Stimulated activated CD4-positive, alpha-beta T cell treated with anti-CD3 and anti-CD28 coated beads, Interleukin-1b, Interleukin-23, amount 100 ng/mL, for 1 hour (primary cell): ENCODE measurements at places on chromosomes 3 and 15.
A peak's percentile ranks its signal among the peaks of the same experiment; 100 is the strongest.

DNA sequence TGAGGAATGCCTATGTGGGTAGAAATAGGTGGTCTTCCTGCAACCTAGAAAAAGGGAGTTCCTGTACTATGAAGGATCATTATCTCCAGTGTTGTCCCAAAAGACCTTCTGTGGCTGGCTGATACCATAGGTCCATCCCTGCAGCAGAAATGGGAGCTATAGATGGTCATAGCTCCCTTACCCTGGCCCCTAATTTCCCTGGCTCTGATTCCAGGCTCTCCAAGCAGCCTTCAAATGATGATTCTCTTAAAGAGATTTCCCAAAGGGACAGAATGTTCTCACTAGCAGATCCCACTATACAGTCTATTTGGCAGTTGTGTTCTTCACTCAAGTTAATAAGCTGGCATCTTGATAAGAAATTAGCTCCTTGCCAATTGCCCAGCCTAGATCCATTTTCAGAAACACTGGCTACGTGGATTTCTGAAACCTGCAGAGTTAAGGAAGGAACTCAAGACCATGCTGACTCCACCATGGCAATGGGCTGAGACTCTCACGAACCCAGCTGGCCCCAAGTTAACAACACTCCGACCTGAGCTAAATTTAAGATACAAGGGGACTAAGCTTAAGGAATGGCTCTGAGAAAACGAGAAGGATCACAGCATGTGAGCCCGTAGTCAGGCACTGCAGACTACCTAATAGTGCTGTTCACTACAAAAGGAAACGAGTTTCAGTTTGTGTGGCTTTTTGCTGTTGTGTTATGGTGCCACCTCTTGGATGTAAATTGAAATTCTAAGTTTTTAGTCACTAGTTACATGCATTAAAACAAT, 11.4 kb downstream of the C15orf40 start:
- DNase-seq, result no peak

GRCh38 chr3:196440696-196441095, 8.5 kb upstream of the UBXN7 start:
- no peak for DNase-seq

GRCh38 chr3:119324899-119325298, 30.7 kb downstream of the ARHGAP31 start:
- no peak for DNase-seq

DNA sequence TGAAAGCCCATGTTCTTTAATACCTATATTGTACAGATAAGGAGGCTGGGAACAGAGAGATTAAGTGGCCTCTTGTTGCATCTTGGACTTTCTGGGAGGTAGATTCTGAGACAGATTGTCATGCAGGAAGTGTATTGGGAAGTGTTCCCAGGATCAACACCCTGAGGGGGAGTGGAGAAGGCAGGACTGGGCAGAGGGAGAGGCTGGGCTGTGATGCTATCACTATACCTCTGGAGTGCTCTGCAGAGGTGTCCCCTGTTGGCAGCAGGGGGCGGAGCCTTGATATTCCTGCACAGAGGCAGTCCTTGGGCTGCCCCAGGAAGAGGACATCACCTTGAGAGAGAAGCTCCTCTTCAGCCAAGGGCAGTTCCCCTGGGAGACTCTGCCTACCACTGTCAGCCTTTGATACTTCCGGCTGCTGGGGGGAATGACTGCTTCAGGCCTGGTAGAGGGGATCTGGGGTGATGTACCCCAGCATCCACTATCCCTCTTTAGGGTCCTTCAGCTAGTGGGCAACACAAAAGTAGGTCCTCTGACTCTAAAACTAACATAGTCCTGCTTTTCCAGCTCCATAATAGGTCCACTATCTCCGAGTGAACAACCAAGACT, 97.4 kb upstream of the RNU6-1 start:
- no peak for DNase-seq

GRCh38 chr15:65209701-65210643, 1.3 kb downstream of the CILP start:
- DNase-seq, result no peak

DNA sequence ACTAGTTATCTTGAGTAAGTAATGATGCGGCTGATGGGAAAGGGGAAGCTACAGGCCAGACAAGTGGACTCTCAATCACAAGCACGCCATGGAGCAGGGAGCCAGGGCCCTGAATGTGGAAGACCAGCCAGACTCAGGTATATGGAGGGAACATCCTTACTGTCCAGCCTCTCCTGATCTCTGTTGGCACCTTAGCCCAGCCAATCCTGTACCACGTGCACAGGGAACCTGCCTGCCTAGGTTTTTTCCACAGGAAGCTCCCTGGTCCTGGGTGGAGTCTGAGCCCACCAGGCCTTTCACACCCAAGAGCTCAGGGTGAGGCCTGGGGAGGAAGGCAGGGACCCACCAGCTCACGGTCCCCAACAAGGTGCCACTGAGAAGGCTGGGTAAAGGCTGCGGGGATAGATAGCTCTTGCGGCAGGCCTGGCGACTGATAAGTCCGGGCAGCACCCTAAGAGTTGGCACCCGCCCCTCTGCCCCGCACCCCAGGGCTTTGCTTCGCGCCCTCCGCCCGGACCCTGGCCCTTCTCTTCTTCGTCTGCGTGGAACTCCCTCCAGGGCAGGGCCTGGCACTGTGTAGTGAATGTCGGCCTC, 933 bp upstream of the APEH start:
- peak; percentile 9 for DNase-seq

GRCh38 chr15:41911691-41912345, 18.0 kb upstream of the SPTBN5 start:
- no peak for DNase-seq

DNA sequence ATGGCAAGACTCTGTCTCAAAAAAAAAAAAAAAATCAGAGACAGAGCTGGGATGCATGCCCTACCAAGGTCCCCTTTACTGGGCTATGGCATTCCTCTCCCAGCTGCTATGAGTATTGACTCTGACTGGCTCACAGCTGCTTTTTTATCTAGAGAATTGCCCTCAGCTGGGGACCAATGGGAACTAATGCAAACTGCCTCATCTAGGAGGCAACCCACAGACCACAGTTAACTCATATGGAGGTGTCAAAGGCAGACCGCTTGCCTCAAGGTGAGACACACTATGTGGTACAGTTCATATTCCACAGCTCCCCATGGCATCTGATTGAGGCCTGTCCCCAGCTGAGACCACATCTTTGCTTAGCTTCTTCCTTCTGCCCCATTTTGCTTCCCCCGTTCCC, 183.5 kb upstream of the EOMES start:
- no peak for DNase-seq

- no peak for DNase-seq
Measured at GRCh38 chr15:53589520-53590057, 169.9 kb downstream of the WDR72 start.

DNA sequence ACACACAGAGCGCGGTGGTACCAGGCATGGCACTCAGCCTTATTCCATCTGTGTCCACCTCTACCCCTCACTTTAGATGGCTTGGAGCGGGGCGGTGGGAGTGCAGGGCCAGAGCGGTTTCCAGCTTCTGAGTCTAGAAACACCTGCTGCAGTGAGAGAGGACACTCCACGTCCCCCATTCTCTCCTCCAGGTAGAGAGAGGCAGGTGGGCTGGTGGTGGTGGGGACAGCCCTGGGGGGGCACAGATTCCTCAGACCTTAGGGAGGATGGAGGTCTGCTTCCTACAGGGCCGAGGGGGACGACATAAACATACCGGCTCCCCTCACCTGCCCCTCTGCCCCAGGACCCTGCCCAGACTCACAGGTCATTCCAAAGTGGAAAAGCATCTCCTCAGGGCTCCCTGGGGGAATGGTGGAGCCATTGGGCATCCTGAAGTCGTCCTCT, 40.4 kb downstream of the MUC20 start:
- no peak for DNase-seq
